WTC11 (cell line): ENCODE measurements at places on chromosomes 16 and 17. TPM values are rescaled to one million over a fixed set of nuclear protein-coding genes. Genes with fewer than 3 reads are reported as not detected.

DNA sequence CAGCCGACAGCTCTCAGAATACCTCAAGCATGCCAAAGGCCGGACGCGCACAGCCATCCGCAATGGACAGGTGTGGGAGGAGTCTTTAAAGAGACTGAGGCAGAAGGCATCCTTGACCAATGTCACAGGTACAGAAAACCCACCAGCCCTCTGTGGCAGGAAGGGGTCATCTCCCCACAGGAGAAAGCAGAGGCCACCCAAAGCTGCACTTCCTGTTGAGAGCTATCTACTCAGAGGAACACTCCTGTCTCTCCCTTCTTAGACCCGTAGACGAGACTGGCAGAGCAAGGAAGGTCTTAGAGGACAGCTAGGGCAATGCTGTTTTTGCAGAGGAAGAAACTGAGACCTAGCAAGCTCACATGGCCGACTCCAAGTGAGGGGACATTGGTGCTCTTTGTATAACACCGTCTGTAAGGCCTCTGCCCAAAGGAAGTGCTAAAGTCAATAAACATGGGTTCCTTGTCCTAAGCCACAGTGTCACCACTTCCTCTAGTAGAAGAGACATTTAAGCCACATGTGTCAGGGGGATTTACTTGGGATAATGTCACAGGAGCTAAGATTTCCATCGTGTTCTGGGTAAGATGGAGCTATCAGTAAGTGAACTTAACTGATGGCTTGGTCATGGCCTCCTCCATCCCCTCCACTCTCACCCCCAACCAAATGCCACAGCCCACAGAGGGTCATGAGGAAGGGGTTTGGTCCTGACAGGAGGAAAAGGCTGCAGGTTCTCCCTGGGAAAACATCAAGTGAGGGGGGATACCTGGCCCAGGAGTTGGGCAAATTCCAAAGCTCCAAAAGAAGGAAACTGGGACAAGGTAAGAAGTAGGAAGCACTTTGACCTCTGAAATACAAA lies 9.4 kb downstream of the LPO start:
- H3K4me1 ChIP-seq: peaks cover 11% of the 10 kb centered on the region
- H3K36me3 ChIP-seq: peaks cover 5% of the 10 kb centered on the region
- H3K27ac ChIP-seq: no peak overlapping the region

The CRISPLD2 gene
- 8.7 to 9.5 TPM (median 9.4 TPM) in 3 replicates for total RNA-seq

- no peaks in the 10 kb centered on the region for H3K36me3 ChIP-seq
- DNase-seq: no peak
- peaks cover 6% of the 10 kb centered on the region for H3K4me1 ChIP-seq
- H3K4me3 ChIP-seq: no peak overlapping the region
Measured at GRCh38 chr17:74527081-74527480, 4.2 kb downstream of the CD300LB start.

- H3K36me3 ChIP-seq: no peaks in the 10 kb centered on the region
- H3K4me1 ChIP-seq: peaks cover 4% of the 10 kb centered on the region
- no peak for DNase-seq
- no peak overlapping the region for H3K4me3 ChIP-seq
Measured at GRCh38 chr17:61363601-61364462, 35.8 kb upstream of the TBX2 start.

DNA sequence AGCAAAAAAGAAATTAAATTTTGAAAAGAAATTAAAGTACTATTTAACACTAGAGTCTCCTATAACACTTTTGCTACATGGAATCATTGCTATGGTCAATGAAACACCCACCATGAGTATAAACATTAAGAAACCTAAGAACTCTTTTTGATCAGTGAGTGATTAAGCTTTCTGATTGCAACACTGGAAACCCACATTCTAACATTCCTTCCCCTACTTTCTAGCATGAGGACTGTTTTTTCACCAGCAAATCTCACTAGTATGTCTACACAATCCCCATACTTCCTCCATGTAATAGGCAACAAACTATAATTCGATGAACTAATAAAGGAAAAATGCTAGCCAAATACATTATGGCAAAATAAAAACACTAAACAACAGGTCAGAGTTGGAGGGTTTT lies 54.7 kb downstream of the SKAP1 start:
- H3K4me3 ChIP-seq: no peak overlapping the region
- H3K27me3 ChIP-seq: peaks cover 9% of the 10 kb centered on the region
- H3K4me1 ChIP-seq: 0 out of 2 replicates have a peak, but pooled peaks cover 1% of the 10 kb centered on the region
- no peak for DNase-seq
- H3K36me3 ChIP-seq: no peaks in the 10 kb centered on the region
- no peak overlapping the region for H3K27ac ChIP-seq

- no peak overlapping the region for H3K27ac ChIP-seq
- H3K4me3 ChIP-seq: no peak overlapping the region
- H3K36me3 ChIP-seq: no peaks in the 10 kb centered on the region
Measured at GRCh38 chr16:60484901-60485300, 1551.3 kb downstream of the CDH8 start.

GRCh38 chr16:29688172-29688571 lies 9.2 kb downstream of the QPRT start:
- H3K27ac ChIP-seq: peak overlapping the region; percentile 68; the same call in 1 of the 2 replicates
- no peak overlapping the region for H3K4me3 ChIP-seq
- H3K27me3 ChIP-seq: no peaks in the 10 kb centered on the region
- H3K36me3 ChIP-seq: peaks cover 48% of the 10 kb centered on the region

The ZC3H18 gene
- total RNA-seq: 57.3 to 65.6 TPM (median 61.8 TPM) in 3 replicates

GRCh38 chr16:12682432-12683165 lies 121.1 kb downstream of the CPPED1 start:
- no peaks in the 10 kb centered on the region for H3K27me3 ChIP-seq
- peaks cover 15% of the 10 kb centered on the region for H3K36me3 ChIP-seq
- H3K4me3 ChIP-seq: no peak overlapping the region
- no peak overlapping the region for H3K27ac ChIP-seq
- DNase-seq: no peak
- H3K4me1 ChIP-seq: peaks cover 24% of the 10 kb centered on the region

DNA sequence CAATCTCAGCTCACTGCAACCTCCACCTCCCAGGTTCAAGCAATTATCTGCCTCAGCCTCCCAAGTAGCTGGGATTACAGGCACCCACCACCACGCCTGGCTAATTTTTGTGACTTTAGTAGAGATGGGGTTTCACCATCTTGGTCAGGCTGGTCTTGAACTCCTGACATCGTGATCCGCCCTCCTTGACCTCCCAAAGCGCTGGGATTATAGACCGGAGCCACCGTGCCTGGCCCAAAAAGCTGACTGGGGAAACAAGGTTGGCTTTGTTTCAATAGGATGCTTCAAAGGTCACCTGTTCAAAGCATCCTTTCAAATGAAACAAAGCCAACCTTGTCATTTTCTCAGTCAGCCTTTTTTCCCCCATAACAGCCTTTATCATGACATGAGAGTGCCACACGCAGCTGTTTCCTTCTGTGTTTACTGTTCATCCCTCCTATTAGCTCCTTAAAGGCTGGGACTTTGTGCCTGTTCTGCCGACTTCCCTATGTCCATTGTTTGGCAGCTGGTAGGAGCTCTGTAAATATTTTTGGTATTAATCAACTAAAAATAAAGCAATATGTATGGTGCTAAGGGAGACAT lies 51.1 kb downstream of the ADAMTS18 start:
- H3K4me1 ChIP-seq: peaks cover 21% of the 10 kb centered on the region
- DNase-seq: no peak
- H3K4me3 ChIP-seq: no peak overlapping the region
- no peaks in the 10 kb centered on the region for H3K36me3 ChIP-seq

The MPV17L gene
- 5.4 to 8.4 TPM (median 6.4 TPM) in 3 replicates for total RNA-seq

GRCh38 chr17:27525836-27526603 lies 69.8 kb downstream of the KSR1 start:
- peak overlapping the region; percentile 22; the same call in 1 of the 2 replicates for H3K4me3 ChIP-seq
- no peaks in the 10 kb centered on the region for H3K36me3 ChIP-seq
- H3K27ac ChIP-seq: peak overlapping the region; percentile 84
- no peaks in the 10 kb centered on the region for H3K27me3 ChIP-seq
- DNase-seq: no peak

DNA sequence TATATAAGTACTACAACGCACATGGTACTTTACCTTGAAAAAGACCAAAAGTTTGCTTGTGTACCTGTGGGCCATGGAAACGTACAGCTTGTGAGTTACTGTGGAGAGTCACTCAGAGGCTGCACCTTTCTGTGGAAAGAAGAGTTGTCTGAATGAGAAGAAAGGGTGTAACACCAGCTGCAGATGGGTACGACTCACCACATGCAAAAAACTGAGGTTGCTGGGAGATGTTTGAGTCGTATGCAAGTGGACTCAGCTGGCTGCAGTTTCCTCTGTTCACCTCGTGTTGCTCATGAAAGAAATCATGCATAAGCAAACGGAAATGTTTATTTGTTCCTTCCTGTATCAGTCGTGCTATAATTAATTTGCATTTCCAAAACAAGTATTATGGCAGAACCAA lies 22.4 kb upstream of the DYNLRB2 start:
- H3K27ac ChIP-seq: no peak overlapping the region
- no peaks in the 10 kb centered on the region for H3K36me3 ChIP-seq
- no peak for DNase-seq
- no peaks in the 10 kb centered on the region for H3K27me3 ChIP-seq
- H3K4me3 ChIP-seq: no peak overlapping the region
- peaks cover 30% of the 10 kb centered on the region for H3K4me1 ChIP-seq

The NHLRC4 gene
- 0.76 to 0.92 TPM (median 0.87 TPM) in 3 replicates for total RNA-seq

- no peaks in the 10 kb centered on the region for H3K4me1 ChIP-seq
- no peak for DNase-seq
- no peaks in the 10 kb centered on the region for H3K27me3 ChIP-seq
- H3K4me3 ChIP-seq: no peak overlapping the region
- H3K36me3 ChIP-seq: peaks cover under 1% of the 10 kb centered on the region; the same call in 1 of the 2 replicates
- no peak overlapping the region for H3K27ac ChIP-seq
Measured at GRCh38 chr17:75558666-75559530, 28.7 kb upstream of the MYO15B start.

The CIITA gene
- 0.21 to 0.27 TPM (median 0.26 TPM) in 3 replicates for total RNA-seq

The NUTF2 gene
- 183 to 205 TPM (median 200 TPM) in 3 replicates for total RNA-seq

The ERN2 gene
- 1.8 to 3.9 TPM (median 3.7 TPM) in 3 replicates for total RNA-seq

DNA sequence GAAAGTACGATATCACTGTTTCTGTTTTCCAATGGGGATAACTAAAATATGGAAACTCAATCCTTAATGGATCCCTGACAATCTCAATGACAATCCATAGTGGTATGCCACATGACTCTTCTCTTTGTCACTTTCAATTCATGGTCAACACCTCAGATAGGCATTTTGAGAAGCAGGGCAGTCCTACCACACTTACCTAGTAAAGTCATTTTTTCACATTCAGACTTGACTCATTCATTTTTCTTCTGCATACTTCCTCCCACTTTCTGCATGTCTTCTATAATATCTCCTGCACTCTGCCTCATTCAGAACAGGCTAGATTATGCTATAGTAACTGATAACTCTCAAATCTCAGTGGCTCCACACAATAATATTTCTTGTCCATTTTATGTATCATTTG lies 117.5 kb downstream of the FTO start:
- H3K36me3 ChIP-seq: peaks cover 6% of the 10 kb centered on the region; the same call in 1 of the 2 replicates
- H3K27me3 ChIP-seq: no peaks in the 10 kb centered on the region
- no peak overlapping the region for H3K4me3 ChIP-seq
- DNase-seq: no peak
- no peak overlapping the region for H3K27ac ChIP-seq

GRCh38 chr16:88064889-88065746 lies 113.9 kb downstream of the BANP start:
- no peak overlapping the region for H3K27ac ChIP-seq
- no peak for DNase-seq
- H3K27me3 ChIP-seq: no peaks in the 10 kb centered on the region

DNA sequence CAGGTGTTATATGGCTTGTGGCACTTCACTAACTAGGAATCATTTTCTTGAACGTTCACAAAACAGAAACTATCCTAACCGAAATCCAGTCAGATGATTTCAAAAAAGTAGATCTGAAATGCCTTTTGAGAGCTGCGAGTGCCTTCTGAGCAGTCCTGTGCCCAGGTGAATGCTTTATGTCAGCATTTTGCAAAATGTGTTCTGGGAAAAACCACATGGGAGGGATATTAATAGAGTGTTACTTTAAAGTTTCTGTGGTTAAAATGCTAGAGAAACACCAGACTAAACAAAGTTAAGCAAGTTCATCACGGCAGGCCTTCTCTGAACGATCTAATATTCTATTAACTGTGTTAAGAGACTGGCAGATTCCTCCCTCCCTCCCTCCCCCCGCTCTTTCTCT lies 15.8 kb upstream of the RGS9 start:
- H3K27me3 ChIP-seq: peaks cover 8% of the 10 kb centered on the region
- H3K4me1 ChIP-seq: peaks cover 8% of the 10 kb centered on the region
- H3K4me3 ChIP-seq: no peak overlapping the region
- no peak overlapping the region for H3K27ac ChIP-seq
- H3K36me3 ChIP-seq: no peaks in the 10 kb centered on the region

DNA sequence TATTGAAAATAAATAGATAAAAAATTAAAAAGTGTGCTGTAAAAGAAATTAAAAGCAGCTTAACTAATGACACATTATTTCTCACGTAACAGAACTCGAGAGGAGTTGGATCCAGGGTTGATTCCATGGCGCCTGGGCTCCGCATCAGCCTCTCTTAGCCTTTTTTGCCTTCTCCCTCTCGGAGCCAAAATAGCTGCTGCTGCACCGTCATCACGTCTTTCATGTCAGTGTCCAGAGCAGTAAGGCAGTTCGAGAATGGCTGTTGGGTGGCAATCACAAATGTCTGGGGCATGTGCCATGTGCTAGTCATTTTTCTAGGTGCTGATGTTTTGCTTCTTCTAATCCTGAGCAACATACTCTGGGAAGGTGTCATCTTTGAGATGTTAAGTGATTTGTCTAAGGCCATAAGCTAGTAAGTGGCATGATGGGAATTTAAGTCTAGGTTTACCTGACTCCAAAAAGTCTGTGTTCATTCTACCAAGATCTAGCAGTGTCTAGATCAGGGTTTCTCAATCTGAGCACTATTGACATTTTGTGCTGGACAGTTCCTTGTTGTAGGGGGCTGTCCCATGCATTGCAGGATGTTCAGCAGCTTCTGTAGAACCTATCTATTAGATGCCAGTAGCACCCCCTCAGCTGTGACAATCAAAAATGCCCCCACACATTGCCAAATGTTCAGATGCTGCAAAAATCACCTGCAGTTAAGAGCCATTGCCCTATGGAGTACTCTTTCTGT lies 280.4 kb downstream of the HAPSTR1 start:
- H3K4me3 ChIP-seq: no peak overlapping the region
- H3K36me3 ChIP-seq: no peaks in the 10 kb centered on the region; the same call in 1 of the 2 replicates
- peaks cover 29% of the 10 kb centered on the region for H3K4me1 ChIP-seq
- no peaks in the 10 kb centered on the region; the same call in 1 of the 2 replicates for H3K27me3 ChIP-seq
- no peak for DNase-seq

The CSH2 gene
- not detected in 3 replicates for total RNA-seq

The MYCBPAP gene
- 5.7 to 6.9 TPM (median 6.6 TPM) in 3 replicates for total RNA-seq

- peak overlapping the region; percentile 70 for H3K4me3 ChIP-seq
- H3K4me1 ChIP-seq: peaks cover 62% of the 10 kb centered on the region
- H3K27me3 ChIP-seq: peaks cover 97% of the 10 kb centered on the region
- no peaks in the 10 kb centered on the region for H3K36me3 ChIP-seq
- H3K27ac ChIP-seq: no peak overlapping the region
Measured at GRCh38 chr16:73067671-73068540, 20.0 kb upstream of the ZFHX3 start.
